Fibroblast of lung (primary cell): ENCODE measurements at places on chromosomes 1 and 21.

GRCh38 chr21:29649406-29649814 is 290.4 kb downstream of the GRIK1 start:
- no peak for DNase-seq

GRCh38 chr1:232590744-232591082 is 39.2 kb downstream of the SIPA1L2 start:
- DNase-seq, result no peak

GRCh38 chr1:31703431-31704270 is at the start of gene COL16A1:
Gene COL16A1 (minus strand): TSS chr1:31704017. CDS start chr1:31702193, 1,824 bp downstream.
- peak; percentile 79 for DNase-seq

DNA sequence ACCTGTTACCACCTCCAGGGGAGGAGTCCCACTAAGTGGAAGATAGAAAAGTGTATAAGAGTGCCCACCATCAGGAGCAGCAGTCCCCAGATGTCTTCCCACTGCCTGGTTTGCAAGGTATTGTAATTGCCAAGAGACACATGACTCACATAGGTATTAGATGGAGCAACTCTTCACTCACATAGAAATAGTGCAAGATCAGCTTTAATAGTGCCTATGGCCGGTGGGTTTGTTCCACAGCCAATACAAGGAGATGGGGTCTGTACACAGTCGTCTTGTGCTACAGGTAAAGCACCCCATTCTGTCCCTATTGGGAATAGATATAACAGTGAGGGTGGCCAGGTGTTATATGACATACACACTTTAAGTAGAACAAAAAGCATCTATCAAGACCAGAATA is 18.6 kb upstream of the GBP5 start:
- no peak for DNase-seq

GRCh38 chr1:194338241-194338948 is 1152.0 kb upstream of the B3GALT2 start:
- peak; percentile 40 for DNase-seq

- peak; percentile 18 for DNase-seq
These were observed 9.1 kb upstream of the CREG1 start for GRCh38 chr1:167562702-167563101.

GRCh38 chr1:152759453-152760173 is 1.8 kb downstream of the KPRP start:
- no peak for DNase-seq

DNA sequence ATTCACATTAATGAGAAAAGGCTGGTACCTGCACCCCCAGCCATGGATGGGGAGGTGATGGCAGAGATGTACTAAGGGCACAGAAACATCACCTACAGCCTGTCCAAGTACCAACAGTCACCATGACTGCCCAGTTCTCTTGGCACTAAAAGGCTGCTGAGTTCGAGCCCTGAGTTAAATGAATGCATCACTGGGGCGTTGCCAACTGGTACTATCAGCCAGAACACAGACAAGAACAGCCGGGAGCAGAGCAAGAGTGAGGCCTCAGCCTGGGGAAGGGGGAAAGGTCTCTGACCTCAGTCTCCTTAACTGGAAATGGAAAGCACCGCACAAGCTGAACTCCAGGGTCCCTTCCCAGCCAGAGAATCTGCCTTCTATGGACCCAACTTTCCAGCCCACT is 60.5 kb downstream of the GLIS1 start:
- DNase-seq, result peak; percentile 23

- DNase-seq, result peak; percentile 26
These were observed 6.1 kb upstream of the MTF1 start for GRCh38 chr1:37865348-37866120.

DNA sequence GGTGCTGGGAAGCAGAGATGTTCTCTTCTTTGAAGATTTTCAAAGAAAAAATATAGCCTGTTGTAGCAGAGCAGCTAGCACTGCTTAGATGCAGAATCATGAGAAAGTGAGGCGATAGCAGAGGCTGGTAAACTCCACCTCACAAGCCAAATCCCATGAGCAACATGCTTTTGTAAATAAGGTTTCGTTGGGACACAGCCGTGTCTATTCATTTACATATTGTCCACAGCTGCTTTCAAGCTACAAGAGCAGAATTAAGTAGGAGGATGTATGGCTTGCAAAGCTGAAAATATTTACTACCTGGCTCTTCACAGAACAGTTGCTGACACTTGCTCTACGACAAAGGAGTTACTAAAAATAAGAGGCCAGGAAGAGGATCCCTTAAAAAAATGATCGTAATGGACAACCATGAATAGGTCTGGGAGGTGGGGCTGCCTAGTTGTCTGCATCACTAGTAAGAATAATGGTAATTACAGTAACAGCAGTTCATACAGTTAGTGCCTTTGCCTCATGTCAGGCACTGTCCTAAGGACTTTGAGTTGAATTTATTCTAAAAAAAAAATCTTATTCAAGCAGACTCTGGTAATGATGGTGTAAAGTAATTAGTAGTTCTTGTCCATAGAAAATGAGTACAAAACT is 622.0 kb downstream of the KIF26B start:
- DNase-seq, result no peak

- DNase-seq, result no peak
These were observed 2.4 kb upstream of the IER5 start for GRCh38 chr1:181086091-181086490.

DNA sequence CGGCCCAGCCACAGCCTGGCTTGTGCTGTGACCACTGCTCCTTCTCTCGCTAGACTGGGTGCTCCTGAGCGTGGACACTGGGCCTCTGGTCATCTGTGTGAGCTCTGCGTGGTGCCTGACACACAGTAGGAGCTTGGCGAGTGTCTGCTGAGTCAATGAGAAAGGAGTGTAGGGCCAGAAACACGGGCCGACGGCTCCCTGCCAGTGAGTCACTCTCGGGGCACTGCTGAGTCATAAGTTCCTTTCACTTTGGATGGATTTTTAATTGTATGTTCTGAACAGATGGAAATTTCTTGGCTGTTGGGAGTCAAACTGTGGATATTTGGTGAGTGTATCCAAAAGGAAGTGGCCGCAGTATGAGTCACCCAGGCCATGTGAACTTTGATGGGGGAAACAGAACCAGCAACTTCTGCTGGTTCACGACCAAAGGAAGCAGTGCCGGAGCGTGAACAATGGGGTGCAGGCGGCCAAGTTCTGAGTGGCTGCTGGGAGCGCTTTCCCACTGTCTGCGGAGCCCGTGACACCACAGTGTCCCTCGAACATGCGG is 41.0 kb upstream of the COL18A1 start:
- DNase-seq, result peak; percentile 100

DNA sequence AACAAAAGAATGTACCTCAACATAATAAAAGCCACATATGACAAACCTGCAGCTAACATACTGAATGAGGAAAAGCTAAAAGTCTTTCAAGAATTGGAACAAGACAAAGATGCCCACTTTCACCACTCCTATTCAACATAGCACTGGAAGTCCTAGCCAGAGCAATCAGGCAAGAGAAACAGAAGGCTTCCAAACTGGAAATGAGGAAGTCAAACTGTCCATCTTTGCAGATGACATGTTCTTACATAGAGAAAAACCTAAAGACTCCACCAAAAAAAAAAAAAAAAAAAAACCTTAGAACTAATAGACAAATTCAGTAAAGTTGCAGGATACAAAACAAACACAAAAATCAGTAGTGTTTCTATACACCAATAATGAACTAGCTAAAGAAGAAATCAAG is 20.2 kb downstream of the NSL1 start:
- no peak for DNase-seq

DNA sequence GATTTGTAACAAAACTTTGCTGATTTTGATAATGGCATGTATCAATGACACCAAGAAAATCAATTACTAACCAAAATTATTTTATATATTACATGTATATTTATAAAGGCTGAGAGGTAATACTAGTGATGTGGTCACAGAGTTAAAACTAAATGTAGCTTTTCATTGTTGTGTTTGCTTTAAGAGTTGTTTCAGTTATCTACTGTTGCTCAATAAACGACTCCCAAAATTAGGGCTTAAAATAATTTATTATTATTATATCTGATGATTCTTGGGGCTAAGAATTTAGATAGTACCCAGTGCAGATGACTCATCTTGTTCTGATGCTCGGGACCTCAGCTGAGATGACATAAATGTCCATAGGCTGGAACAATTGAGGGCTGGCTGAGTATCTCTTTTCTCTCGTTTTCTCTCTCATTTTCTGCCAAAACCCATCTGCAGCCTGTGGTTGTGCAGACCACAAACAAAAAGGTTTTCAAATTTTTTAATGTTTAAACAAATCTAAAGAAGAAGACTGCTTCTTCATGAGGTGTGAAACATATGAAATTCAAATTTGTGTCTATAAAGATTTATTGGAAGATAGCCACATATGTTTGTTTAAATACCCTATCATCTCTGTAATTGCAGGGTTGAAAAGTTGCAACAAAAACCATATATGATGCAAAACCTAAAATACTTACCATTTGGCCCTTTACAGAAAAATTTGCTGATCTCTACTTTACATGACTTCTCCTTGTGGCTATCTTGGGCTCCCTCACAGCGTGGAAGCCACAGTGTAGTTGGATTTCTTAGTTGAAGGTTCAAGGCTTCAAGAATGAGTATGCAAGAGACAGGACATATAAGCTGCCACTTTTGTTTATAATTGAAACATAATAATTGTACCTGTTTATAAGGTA is 14.8 kb upstream of the PTPRC start:
- peak; percentile 82 for DNase-seq

- peak; percentile 17 for DNase-seq
These were observed 466 bp downstream of the PEX10 start for GRCh38 chr1:2411801-2412394.

GRCh38 chr1:64895500-64895899 is 70.8 kb downstream of the JAK1 start:
- no peak for DNase-seq

GRCh38 chr1:114342376-114342775 is 168.6 kb downstream of the TRIM33 start:
- DNase-seq, result no peak

GRCh38 chr1:167548059-167548932 is 5.3 kb downstream of the CREG1 start:
- peak; percentile 85 for DNase-seq

GRCh38 chr1:206582971-206583706 is 29.1 kb downstream of the EIF2D start:
- no peak for DNase-seq

- peak; percentile 66 for DNase-seq
These were observed 2.2 kb upstream of the VPS45 start for GRCh38 chr1:150065184-150065871.

DNA sequence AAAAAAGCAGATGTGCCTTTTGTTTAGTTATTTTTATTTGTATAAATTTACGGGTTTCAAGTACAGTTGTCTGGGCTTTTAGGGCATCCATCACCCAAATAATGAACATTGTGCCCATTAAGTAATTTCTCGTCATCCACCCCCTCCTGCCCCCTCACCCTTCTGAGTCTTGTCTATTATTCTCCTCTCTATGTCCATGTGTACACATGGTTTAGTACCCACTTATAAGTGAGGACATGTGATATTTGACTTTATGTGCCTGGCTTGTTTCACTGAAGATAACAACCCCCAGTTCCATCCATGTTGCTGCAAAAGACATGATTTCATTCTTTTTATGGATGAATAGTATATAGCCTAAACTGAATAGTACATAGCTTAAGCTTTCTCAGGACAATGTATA is 189.2 kb downstream of the ZP4 start:
- DNase-seq, result no peak

- no peak for DNase-seq
These were observed 46.2 kb upstream of the EDEM3 start for GRCh38 chr1:184800876-184801275.

- DNase-seq, result no peak
These were observed 598.6 kb downstream of the AJAP1 start for GRCh38 chr1:5253036-5253435.

DNA sequence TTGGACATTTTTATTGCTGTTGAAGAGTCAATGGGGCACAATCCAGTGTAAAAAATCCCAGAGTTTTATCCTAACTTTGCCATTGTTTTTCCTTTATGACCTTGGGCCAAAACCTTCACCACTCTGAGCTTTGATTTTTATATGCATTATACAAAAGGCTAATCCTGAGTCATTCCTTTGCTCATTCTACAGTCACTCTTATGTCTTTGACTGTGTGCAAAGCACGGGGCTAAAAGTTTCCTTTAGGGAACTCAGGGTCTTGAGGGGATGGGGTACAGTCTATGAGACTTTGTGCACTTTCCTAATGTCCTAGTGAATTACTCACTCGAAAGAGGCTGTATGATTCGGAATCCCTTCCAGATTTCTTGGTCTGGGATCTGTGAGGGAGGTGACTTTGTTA is 543.2 kb upstream of the CAMK1G start:
- peak; percentile 6 for DNase-seq

GRCh38 chr1:1397839-1398523 is 1.2 kb downstream of the CCNL2 start:
- peak; percentile 36 for DNase-seq

GRCh38 chr1:192555399-192555798 is 20.2 kb upstream of the RGS1 start:
- no peak for DNase-seq

DNA sequence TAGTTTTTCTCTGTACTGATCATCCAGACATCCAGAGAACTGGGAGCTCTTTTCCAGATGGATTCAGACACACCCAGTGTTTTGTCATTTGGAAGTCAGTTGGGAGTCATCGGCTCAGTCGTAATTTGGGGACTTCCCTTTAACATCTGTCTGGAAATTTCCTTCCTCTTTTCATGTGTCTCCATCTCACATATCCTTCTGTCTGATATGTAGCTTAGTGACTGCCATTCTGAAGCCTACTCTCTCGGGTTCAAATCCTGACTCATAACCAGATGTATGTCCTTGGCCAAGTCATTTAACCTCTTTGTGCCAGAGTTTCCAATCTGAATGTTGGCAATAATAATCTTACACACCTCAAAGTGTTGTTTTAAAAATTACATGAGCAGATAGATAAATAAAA is 3.0 kb downstream of the MORC3 start:
- no peak for DNase-seq

DNA sequence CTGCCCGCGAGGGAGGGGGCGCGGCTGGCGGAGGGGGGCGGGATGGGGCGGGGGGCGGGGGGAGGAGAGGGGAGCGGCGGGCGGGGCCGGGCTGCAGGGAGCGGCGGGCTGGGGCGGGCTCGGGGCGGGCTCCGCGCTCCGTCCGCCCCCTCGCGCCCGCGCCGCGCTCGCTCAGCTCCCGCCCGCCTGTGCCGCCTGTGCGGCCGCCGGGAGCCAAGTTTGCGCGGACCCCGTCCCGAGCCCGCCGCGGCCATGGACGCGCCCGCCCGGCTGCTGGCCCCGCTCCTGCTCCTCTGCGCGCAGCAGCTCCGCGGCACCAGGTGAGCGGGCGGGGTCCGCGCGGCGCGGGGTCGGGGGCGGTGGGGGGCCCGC is at the start of gene GABRD:
Gene GABRD (plus strand): TSS at position 174 of the 372 bp plus-strand sequence. CDS start 79 bp downstream, at position 253.
- peak; percentile 4 for DNase-seq

- peak; percentile 53 for DNase-seq
These were observed at the start of gene RHOU for GRCh38 chr1:228734881-228735801. Gene RHOU (plus strand): TSS chr1:228735479. CDS start chr1:228735743, 264 bp downstream.

- DNase-seq, result peak; percentile 95
These were observed at the start of gene SHC1 for GRCh38 chr1:154970631-154971340. Gene SHC1 (minus strand): TSS chr1:154970747. CDS start chr1:154970526, 221 bp downstream.

GRCh38 chr1:228368801-228369607 is 37.6 kb downstream of the TRIM11 start:
- peak; percentile 43 for DNase-seq

- no peak for DNase-seq
These were observed 21.0 kb downstream of the VTCN1 start for GRCh38 chr1:117189726-117190125.

- DNase-seq, result peak; percentile 42
These were observed 85.4 kb downstream of the CEP350 start for GRCh38 chr1:180040034-180040433.
